Effector memory CD4-positive, alpha-beta T cell (primary cell): ENCODE measurements at places on chromosomes 2 and 18.

DNA sequence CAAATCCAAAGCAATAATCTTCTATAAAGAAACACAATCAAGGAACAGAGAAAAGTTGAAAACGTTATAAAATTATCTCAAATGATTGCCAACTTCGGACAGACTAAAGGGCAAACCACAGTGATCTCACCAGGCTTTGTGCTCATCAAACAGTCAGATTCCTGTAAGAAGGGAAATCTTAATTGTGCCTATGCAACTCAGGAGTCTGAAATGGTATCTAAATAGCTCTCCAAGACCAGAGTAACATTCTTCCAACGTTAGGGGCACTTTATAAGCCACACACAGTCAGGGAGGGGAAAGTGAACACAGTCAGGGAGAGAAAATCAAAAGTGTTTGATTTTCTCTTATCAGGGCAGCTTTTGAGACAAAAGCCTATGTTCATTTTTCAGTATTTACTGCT is 29.4 kb downstream of the PLEKHM3 start:
- no peaks in the 10 kb centered on the region for H3K4me1 ChIP-seq
- no peak for DNase-seq

GRCh38 chr2:85163675-85164074 is 30.5 kb downstream of the TCF7L1 start:
- H3K27me3 ChIP-seq = no peaks in the 10 kb centered on the region
- H3K27ac ChIP-seq = no peak overlapping the region
- no peak for DNase-seq
- no peaks in the 10 kb centered on the region for H3K36me3 ChIP-seq
- no peaks in the 10 kb centered on the region for H3K4me1 ChIP-seq

DNA sequence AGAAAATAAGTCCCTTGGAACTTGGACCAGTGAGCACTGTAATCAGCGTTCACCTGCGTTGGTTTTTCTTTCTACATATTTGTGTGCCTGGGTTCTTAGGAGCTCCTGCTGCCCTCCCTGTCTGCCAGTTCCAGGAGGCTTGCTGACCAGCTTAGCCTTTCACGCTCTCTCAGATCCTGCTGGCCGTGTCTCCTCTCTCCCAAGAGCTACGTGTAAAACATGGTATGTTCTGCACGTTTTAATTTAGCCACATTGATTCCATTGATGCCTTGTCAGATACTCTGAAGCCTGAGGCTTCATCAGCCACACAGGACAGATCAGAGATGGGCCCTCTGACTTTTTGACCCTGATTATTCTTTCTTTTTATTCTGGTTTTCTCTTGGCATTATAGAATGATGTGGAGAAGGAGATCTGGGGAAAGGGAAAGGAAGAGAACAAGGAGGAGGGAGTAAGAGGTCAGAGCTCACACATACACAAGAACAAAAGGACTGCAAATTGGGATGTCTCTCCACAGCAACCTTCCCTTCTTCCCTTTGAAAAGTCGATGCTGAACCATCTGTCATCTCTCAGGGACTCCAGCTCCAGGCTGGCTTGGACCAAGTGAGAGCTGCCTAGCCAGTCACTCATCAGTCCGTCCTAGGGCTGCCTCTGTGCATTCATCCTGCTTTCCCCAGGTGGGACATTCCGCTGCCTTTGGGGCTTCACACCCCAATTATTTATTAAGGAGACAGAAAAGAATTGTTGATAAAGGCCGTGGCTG is 152.8 kb downstream of the PIK3C3 start:
- no peak overlapping the region for H3K27ac ChIP-seq
- DNase-seq = no peak
- H3K4me3 ChIP-seq = no peak overlapping the region
- no peaks in the 10 kb centered on the region for H3K36me3 ChIP-seq
- H3K4me1 ChIP-seq = no peaks in the 10 kb centered on the region

DNA sequence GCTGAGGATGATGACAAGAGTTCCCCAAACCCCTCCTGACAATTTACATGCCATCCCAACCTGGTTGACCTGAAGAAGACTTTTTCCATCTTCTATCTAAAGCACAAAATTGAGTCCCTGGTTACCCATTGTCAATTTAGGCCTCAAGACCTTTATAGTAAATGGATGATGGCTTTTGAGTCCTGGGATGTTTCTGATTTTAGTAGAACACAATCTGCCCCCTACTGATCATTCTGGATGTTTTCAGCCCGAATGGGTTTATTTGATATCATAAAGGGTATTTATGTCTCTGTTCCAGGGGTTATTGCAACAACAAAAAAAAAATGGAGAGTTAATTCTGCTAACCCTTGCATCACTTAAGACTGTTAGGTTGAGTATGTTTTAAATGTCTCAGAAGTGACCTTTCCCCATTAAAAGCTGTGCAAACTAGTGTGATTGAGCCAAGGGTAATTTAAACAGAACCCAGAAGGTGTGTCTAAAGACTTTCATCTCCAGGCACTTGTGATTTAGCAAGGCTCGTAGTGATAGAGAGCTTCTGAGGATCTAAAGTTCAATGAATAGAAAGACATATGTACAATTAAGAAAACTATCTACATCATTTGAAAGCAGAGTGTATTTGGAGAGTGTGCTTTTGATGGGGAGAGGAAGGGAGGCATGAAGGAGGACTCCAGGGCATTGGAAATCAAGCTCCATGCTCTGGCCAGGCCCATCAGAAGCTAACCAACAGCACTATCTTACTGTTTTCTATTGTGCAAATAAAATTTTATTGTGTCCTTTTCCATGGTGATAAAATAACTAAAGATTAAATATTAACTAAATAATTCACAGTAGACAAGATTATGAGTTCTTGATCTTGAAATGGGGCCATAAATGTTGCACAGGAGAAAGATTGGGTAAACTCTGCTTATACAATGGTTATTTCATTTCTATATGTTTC is 96.6 kb upstream of the NOSTRIN start:
- DNase-seq = no peak
- H3K27me3 ChIP-seq = no peaks in the 10 kb centered on the region
- no peaks in the 10 kb centered on the region for H3K36me3 ChIP-seq
- H3K4me1 ChIP-seq = no peaks in the 10 kb centered on the region
- H3K4me3 ChIP-seq = no peak overlapping the region

GRCh38 chr2:72919414-72920317 is 2.3 kb downstream of the EMX1 start:
- H3K4me3 ChIP-seq = no peak overlapping the region
- H3K4me1 ChIP-seq = peaks cover 59% of the 10 kb centered on the region
- no peak overlapping the region for H3K27ac ChIP-seq
- H3K36me3 ChIP-seq = no peaks in the 10 kb centered on the region

- H3K36me3 ChIP-seq = no peaks in the 10 kb centered on the region
- H3K27ac ChIP-seq = no peak overlapping the region
- H3K27me3 ChIP-seq = no peaks in the 10 kb centered on the region
- H3K4me3 ChIP-seq = no peak overlapping the region
- no peaks in the 10 kb centered on the region for H3K4me1 ChIP-seq
- no peak for DNase-seq
Measured at GRCh38 chr2:10466801-10467200, 18.7 kb upstream of the ODC1 start.
